Tibial artery (tissue), 4 donors: ENCODE measurements at places on chromosomes 11 and 22.
A peak's percentile ranks its signal among the peaks of the same experiment; 100 is the strongest.

- peak; percentile 41 for DNase-seq
- no peaks in the 10 kb centered on the region for H3K4me1 ChIP-seq
- H3K36me3 ChIP-seq: no peaks in the 10 kb centered on the region
- H3K4me3 ChIP-seq: no peak overlapping the region
- H3K27me3 ChIP-seq: peaks cover 13% of the 10 kb centered on the region
- no peak overlapping the region for H3K27ac ChIP-seq
Observed at GRCh38 chr22:44260216-44261035, 52.3 kb downstream of the SHISAL1 start.

GRCh38 chr11:10116588-10116987 lies 177.4 kb downstream of the SBF2 start:
- H3K27ac ChIP-seq: no peak overlapping the region
- no peaks in the 10 kb centered on the region for H3K36me3 ChIP-seq
- H3K4me3 ChIP-seq: no peak overlapping the region
- no peak for DNase-seq

GRCh38 chr11:12909879-12910278 lies 99.2 kb upstream of the RASSF10 start:
- H3K4me3 ChIP-seq: no peak overlapping the region
- no peak for DNase-seq
- H3K27me3 ChIP-seq: no peaks in the 10 kb centered on the region

GRCh38 chr22:27088026-27088425 lies 430.6 kb downstream of the MIAT start:
- H3K27ac ChIP-seq: no peak overlapping the region
- DNase-seq: no peak
- H3K36me3 ChIP-seq: no peaks in the 10 kb centered on the region
- no peak overlapping the region for H3K4me3 ChIP-seq
- no peaks in the 10 kb centered on the region for H3K27me3 ChIP-seq
- H3K4me1 ChIP-seq: peaks cover 4% of the 10 kb centered on the region

DNA sequence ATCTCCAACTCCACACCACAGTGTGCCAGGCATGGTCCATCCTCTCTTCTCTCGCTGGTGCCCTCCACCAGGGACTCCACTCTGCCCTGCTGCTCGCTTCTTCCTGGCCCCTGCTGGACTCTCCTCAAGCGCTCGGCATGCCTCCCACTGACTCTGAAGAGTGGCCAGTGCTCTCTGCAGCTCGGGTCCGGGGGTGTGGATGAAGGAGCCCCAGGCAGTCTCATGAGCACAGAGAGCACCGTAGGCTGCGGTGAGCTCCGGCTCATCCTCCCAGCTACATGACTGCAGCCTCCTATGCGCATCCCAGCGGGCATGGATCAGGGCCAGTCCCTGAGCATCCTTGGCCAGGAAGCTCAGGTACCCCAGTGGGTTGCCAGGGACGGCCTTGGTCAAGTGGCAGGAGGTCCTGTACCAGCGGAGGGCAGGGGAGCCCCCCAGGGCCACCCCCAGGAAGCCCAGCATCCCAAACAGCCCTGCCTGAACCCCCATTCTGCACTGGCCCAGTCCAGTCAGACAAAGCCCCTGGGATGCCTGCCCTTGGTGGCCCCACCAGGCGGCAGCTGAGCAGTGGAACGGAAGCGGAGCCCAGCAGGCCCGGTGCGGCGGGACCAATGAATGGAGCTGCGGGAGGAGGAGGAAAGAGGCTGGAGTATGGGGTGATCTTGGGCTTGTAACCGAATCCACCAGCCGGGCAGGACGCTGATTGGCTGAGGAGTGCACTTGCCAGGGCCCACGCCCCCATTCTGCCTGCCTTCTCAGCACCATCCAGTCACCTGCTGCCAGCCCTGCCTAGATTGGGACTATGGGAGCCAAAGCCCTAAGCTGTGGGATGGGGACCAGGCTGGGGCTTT lies at the start of gene PLA2G3:
Gene PLA2G3, minus strand, starts transcription at position 643 of the 851 bp plus-strand sequence. Its CDS starts 154 bp downstream, at position 489.
- no peaks in the 10 kb centered on the region for H3K36me3 ChIP-seq
- no peak within 1 kb of the TSS for H3K4me3 ChIP-seq
- H3K27me3 ChIP-seq: no peaks in the 10 kb centered on the region
- no peak within 1 kb of the TSS for H3K27ac ChIP-seq
- no peak for DNase-seq

- no peak overlapping the region for H3K27ac ChIP-seq
- peaks cover 4% of the 10 kb centered on the region for H3K36me3 ChIP-seq
- peaks cover 7% of the 10 kb centered on the region for H3K4me1 ChIP-seq
- DNase-seq: no peak
- H3K27me3 ChIP-seq: no peaks in the 10 kb centered on the region
Observed at GRCh38 chr11:73401217-73401923, 25.2 kb downstream of the RELT start.

- no peaks in the 10 kb centered on the region for H3K36me3 ChIP-seq
- peak; percentile 59 for DNase-seq
- H3K27me3 ChIP-seq: peaks cover 11% of the 10 kb centered on the region
- H3K27ac ChIP-seq: no peak overlapping the region
Observed at GRCh38 chr11:1740786-1741530, 9.4 kb downstream of the IFITM10 start.

GRCh38 chr22:46969961-46970360 lies 207.5 kb downstream of the TBC1D22A start:
- no peak overlapping the region for H3K27ac ChIP-seq
- H3K4me3 ChIP-seq: no peak overlapping the region
- H3K36me3 ChIP-seq: peaks cover 11% of the 10 kb centered on the region
- H3K27me3 ChIP-seq: no peaks in the 10 kb centered on the region
- DNase-seq: no peak
